Stimulated activated CD8-positive, alpha-beta memory T cell treated with anti-CD3 and anti-CD28 coated beads, Interleukin-4, amount 100 ng/mL, for 4 hours (primary cell): ENCODE measurements at places on chromosomes 4 and X.

- no peak for DNase-seq
Observed at GRCh38 chr4:153227469-153228075, 23.3 kb downstream of the TRIM2 start.

- DNase-seq, result no peak
Observed at GRCh38 chrX:2391869-2392606, 108.7 kb downstream of the DHRSX start.

DNA sequence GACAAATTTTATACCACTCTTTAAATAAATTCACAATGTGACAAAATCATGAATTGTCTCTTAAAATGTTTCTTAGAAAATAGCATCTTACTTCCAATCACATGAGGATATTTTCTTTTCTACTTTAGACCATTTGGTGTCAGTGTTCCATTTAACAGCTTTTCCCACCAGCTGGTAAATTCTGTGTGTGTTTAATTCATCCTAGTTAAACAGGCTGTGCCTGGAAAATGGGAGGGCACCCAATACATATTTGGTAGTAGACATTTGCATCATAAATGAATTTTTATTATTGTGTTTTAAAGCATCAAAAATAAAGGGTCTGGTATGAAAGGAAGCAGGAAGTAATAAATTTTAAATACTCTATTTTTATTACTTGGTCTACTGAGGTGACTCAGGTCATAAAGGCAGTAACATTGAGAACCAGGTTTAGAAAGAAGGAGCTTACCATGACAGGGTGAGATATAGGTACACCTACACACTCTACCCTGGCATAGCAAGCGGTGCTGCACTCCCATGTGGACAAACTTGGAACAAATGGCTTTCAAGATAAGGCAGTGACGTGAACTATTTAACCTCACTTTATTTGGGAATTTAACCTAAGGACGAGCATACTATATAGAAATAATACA is 344.5 kb downstream of the BMPR1B start:
- DNase-seq, result no peak

DNA sequence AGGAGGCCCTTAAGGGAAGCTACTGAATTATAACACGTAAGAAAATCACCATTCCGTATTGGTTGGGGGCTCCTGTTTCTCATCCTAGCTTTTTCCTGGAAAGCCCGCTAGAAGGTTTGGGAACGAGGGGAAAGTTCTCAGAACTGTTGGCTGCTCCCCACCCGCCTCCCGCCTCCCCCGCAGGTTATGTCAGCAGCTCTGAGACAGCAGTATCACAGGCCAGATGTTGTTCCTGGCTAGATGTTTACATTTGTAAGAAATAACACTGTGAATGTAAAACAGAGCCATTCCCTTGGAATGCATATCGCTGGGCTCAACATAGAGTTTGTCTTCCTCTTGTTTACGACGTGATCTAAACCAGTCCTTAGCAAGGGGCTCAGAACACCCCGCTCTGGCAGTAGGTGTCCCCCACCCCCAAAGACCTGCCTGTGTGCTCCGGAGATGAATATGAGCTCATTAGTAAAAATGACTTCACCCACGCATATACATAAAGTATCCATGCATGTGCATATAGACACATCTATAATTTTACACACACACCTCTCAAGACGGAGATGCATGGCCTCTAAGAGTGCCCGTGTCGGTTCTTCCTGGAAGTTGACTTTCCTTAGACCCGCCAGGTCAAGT is 6.9 kb upstream of the MSANTD1 start:
- no peak for DNase-seq

DNA sequence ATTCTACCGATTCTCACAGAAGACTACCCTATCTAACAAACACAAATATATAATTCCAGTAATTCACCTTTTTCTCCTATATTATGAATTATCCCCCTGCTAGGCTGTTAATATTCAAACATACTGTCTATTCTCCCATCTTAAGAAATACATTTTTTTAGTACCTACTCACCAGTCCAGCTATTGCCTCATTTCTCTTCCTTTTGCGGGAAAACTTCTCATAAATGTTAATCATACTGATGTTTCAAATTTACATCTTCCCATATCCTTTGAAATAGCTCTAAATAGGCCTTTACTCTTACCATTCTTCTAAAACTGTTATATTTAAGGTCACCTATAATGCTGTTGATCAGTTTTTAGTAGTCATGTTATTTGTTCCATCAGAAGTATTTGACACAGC is 759.1 kb upstream of the SLIT2 start:
- DNase-seq, result no peak

- no peak for DNase-seq
Observed at GRCh38 chr4:128590034-128590740, 219.3 kb upstream of the JADE1 start.

DNA sequence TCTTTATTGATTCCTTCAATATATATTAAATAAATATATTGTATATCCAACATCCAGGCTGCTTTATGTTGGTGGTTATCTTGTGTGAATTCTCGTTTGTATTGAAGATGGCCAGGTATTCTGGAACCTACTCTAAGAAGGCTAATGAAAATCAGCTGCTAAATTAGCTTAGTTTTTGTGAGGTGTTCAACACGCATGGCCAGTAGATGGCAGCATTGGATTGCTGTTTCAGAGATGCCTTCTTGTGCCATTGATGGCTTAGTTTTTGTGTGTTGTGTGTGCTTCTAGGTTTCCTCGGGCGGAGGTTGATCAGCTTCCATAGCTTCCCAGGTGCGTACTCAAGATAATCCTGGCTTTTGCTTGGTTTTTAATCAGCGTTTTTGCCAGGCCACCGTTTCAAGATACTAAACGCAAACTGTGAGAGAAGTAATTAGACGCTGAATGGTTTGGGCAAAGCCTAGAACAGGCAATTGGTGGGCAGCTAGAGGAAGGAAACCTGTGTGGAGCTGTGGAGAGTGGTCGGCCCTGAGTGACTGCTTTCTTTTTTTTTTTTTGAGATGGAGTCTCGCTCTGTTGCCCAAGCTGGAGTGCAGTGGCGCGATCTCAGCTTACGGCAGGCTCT is 15.1 kb downstream of the NOCT start:
- peak; percentile 54 for DNase-seq

DNA sequence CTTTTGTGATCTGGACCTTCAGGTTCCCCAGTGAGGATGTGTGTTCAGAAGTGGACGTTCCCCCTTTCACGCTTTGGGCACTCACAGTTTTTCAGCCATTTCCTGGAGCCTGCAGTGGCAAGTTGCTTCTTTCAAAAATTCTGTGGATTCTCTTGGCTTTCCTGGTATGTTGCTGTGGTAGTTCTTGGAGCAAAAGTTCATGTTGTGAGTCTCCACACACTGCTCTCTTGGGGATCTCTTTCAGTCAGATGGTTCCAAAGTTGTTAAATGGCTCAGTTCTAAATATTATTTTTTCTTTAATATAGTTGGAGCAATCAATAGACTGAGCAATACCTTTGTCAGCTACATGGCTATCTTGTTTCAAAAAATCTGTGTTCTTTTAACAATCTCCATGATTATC is 28.5 kb upstream of the BANK1 start:
- DNase-seq, result no peak

GRCh38 chr4:183118585-183118984 is 19.5 kb downstream of the WWC2 start:
- no peak for DNase-seq

GRCh38 chrX:103397707-103398106 is 21.4 kb downstream of the BEX3 start:
- DNase-seq, result no peak

GRCh38 chr4:57109411-57109846 is 756 bp downstream of the IGFBP7 start:
- no peak for DNase-seq

- DNase-seq, result no peak
Observed at GRCh38 chr4:128848461-128848860, 39.0 kb downstream of the JADE1 start.

DNA sequence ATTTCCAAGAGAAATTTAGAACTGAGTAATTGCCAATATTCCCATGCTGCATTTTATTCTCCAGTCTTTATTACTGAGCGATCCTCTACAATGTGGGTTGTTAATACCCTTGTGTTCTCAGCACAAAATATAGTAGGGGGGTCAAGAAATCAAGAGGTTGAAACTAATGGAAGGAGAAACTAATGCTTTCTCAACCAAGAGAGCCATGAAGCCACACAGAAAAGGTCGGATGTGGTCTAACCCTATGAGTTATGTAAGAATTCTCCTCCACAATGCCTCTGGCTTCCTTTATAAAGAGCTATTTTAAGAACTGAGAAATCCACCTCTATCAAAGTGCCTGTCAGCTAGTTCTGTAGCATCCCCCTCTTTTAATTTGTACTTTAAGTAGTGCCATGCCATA is 268.5 kb downstream of the CHIC1 start:
- DNase-seq, result no peak

- peak; percentile 99 for DNase-seq
Observed at GRCh38 chrX:1391707-1392375, at the start of gene SLC25A6. TSS of gene SLC25A6 (minus strand) at chrX:1392113. CDS start at chrX:1392009, 104 bp downstream.

DNA sequence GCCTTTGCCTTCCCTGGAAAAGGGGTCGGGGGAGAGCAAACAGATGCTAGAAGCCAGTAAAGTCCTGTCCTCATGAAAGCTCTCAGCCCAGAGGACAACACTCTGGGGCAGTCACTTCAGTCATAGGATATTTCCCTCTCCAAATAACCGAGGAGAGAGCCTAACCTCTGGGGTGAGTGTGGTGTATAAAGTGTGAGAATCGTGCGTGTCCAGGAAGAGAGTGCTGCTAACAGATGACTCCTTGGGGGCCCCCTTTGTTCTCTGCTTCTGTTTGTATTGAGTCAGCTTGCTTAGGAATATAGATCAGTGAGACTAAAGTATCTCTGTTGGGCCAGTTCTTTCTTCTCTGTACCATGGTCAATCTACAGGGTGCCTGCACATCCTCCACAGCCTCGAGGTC is 247.2 kb downstream of the PALLD start:
- DNase-seq, result no peak

DNA sequence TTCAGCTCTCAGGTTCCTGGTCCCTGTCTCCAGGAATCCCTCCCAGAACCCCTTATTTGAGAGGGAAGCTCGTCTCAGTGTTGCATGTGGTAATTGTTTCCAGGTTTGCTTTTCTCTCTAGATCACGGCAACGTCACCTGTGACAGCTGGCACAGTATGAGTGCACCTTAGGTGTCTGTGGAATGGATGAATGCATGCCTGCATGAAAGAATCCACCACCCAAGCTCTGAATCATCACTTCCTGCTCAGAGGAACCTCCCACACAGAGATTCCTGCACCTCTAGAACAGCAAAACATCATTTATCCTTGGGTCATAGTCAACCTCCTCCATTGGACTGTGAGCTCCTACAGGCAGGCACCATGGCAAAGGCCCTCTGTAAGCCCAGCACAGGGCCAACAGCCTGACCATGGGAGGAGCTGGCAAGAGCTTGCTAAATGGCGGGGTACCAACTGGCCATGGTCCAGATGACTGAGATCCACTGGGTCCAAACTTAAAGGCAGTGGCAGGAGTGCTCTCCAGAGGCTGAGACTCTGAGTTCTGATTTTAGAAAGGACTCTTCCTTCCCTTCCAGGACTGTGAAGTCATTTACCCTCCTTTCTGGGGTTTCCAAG is 116.2 kb downstream of the SLC2A9 start:
- DNase-seq, result no peak

- DNase-seq, result no peak
Observed at GRCh38 chrX:69317721-69318120, 152.5 kb upstream of the PJA1 start.

- no peak for DNase-seq
Observed at GRCh38 chr4:41679991-41680390, 68.5 kb downstream of the PHOX2B start.

- DNase-seq, result no peak
Observed at GRCh38 chr4:68183417-68183816, 53.7 kb upstream of the TMPRSS11F start.

DNA sequence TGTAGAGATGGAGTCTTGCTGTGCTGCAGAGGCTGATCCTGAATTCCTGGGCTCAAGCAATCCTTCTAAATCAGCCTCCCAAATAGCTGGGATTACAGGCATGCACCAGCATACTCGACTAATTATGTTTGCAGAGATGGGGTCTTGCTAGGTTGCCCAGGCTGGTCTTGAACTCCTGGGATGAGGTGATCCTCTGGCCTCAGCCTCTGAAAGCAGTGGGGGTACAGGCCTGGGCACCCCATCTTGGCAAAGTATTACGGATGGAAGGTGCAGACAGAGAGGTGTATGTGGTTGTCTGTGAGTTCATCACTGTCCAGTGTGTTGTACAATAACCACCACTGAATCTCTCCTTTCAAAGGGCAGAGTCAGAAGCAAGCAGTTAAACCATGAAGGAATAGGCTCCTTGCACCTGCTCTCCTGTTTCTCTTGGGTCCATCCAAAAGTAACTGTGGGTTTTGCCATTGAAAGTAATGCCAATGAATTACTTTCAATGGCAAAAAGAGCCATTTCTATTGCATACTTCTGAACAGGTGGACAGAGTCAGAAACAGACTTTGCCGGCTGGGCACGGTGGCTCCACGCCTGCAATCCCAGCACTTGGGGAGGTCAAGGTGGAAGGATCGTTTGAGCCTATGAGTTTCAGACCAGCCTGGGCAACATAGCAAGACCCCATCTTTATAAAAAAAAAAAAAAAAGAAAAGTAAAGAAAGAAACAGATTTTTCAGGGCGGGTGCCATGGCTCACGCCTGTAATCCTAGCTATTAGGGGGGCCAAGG is 7.0 kb upstream of the AKAP17A start:
- DNase-seq, result no peak

DNA sequence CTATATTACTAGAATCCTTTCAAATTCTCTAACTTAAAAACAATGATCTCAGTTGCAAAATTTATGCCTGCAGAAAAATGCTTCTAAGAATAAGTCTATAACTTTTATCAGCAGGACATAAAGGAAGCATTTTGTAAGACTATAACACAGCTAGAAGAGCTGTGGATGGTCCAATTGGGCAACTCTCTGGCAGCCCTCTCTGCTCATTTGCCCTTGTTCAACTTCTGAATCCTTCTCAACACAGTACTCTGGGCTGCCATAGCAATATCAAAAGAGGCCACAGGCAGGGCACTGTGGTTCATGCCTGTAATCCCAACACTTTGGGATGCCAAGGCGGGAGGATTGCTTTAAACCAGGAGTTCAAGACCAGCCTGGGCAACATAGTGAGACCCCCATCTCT is 88.5 kb downstream of the MID1 start:
- no peak for DNase-seq

DNA sequence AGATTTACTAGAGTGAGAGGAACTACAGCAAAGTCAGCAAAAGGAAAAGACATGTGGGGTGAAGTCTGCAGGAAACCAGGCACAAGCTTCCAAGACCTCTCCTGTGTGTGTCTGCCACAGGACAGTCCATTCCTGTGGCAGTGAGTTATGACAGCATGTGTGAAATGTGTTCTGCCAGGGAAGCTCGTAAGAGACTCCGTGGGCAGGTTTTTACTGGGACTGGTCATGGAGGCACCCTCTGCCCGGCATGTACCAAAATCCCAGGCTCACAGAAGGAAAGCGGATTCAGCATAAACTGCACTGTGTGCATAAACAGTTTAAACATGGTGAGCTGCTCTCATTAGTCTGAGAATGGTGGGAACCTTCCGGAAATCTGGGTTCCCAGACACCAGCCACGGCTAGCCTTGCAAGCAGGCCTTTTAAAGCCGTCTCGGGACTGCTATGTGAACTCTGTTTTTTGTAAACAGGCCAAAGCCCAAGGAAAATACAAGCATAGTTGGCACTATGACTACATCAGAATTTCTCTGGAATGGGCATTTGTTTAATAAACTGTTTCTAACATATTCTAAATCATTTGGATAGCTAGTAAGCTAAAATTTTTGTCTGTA is 288.5 kb downstream of the TENM3 start:
- DNase-seq, result no peak
